ENCODE measurements at places on chromosomes 7 and 10.

DNA sequence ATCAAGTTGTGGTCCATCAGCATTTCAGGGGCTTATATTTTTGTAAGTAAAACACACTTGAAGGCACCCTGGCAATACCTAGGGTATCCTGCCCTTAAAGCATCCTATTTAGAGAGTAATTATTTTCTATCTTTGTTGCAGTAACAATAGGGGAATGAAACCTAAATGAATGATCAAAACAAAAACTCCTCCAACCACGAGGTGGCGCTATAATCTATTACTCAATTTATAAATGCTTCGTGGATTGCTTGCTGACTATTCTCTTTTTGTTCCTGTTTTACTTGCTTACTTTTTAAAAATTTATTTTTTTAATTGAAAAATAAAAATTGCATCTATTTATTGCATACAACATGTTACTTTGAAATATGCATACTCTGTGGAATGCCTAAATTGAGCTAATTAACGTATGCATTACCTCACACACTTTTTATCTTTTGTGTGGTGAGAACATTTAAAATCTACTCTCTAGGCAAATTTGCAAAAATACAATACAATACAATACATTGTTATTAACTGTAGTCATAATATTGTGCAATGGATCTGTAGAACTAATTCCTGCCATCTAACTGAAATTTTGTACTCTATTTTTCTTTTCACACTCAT is 147.7 kb upstream of the BMPER start:
- DNase-seq: peak; percentile 27

DNA sequence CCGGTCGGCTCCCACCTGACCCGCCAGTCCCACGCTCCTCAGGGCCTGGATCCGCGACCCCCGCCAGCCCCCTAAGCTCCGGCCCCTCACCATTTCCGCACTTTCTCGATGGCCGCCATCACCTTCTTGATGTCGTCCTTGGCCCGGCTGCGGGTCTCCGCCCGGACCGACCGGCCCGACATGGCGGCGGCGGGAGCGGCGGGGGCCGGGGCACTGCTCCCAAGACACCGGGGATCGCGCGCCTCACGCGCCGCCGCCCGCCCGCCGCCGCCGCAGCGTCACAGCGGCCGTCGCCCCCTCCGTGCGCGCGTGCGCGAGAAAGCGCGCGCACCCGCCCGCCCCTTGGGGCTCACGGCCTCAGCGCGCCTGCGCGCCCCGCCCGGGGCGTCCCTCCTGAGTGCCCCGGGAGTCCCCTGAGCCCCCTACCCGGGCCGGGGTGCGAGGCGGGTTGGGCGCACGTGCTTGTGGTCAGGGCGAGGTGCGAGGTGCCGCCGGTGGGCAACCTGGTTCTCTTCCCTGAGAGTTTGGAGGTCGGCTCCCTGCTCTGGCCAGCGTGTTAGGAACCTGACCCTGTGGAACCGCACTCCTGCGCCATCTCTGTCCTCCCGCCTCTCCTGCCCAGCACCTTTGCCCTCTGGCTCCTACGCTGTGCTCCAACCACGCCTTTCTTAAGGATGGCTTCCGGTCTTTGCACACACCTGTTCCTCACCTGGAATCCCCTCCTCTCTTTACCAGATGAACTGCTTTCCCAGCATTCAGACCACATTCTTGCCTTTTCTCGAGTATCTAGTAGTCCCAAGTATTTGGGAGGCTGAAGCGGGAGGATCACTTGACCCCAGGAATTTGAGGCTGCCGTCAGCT is at the start of gene BCL7B:
Gene BCL7B (minus strand): TSS at position 294 of the 861 bp plus-strand sequence. CDS start 112 bp downstream, at position 182.
- DNase-seq: peak; percentile 86

GRCh38 chr10:127735723-127736221 is 1.2 kb upstream of the FOXI2 start:
- no peak for DNase-seq

GRCh38 chr7:44242091-44242490 is 41.3 kb downstream of the YKT6 start:
- no peak for DNase-seq

DNA sequence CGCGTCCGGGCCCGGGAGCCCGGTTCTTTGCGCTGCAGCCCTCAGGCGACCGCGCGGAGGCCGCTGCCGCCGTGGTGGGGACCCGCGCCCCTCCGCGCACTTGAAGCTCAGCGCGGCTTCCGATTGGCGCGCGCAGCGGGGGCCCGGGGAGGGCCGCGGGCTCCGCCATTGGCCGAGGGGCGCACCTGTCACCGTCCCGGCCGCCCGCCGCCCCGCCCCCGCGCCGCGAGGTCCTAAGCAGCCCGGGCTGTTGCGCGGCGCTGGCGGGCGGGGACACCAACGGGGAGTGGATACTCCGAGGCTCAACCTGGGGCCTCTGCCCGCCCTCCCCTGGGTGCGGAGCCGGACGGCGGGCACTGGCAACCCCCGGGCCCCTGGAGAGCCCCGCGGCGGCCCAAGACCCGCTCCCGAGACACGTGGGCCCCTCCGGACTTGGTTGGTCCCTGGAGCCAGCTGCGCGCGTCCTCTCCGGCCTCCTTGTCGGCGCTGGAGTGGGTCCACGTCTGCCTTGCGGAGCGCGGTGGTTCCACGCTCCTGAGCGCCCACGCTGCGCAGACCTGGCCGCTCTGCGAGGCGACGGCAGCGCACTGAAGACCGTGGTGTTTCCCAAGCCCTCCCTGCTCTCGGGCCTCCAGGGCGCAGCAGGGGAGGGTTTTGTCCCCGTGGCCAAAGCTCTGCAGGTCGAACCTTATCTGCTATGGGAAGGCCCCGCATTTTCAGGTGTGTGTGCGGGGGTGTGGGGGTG is at the start of gene MNX1:
Gene MNX1 (minus strand): TSS at position 76 of the 745 bp plus-strand sequence. CDS start 313 bp downstream, outside the sequence.
- DNase-seq: peak; percentile 56

- DNase-seq: no peak
Observed at GRCh38 chr10:88507404-88507803, 75.7 kb downstream of the RNLS start.

- DNase-seq: no peak
Observed at GRCh38 chr10:79001082-79001885, 67.5 kb upstream of the ZMIZ1 start.

DNA sequence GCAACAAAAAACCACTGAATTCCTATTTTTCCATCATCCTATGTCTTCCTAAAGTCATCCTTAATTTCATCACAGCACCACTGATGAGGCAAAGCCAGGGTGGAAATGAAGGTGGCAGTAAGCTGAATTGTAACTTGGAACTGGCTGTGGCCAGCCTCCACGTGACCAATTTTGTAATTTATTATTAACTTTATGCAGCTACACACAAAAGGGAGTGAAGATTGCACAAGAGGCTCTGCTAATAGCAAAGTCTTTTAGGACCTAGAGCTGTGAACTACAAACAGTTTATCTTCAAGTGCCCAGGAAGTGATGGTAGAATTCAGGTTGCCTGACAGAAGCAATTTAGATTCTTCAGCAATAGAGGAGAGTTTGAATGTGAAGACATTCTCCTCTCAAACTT is 176.4 kb downstream of the CCDC71L start:
- no peak for DNase-seq

DNA sequence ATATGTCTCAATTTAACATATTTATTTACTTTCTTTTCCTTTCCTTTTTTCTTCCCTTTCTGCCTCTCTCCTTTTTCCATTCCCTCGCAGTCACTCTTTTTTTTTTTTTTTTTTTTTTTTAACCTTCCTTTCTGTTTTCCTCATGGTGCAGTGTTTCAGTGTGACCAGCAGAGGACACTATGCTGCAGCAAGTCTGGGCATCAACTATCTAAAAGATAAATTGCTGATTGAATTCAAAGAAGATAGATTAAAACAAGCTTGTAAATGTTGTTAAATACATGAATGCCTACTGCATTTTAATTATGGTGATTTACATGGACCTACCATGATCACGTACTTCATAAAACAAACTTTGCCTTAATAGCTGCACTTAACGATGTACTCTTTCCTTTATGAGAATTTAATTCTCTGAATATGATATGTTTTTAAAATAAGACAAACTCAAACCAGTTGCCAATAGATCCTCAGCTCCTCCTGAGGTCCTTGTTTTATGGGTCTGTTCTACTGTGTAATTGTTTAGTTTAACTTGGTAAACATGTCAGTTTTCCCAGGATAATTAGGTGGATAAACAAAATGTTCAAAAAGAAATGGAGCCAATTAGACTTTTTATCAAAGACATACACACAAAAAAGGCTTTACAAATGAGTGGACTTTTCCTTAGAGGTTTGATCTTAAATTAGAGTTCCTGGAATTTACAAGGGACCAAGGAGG is 101.0 kb upstream of the AGR3 start:
- DNase-seq: peak; percentile 61

- no peak for DNase-seq
Observed at GRCh38 chr7:7173956-7174632, 8.2 kb upstream of the C1GALT1 start.

- DNase-seq: no peak
Observed at GRCh38 chr7:25830215-25830614, 321.8 kb upstream of the NFE2L3 start.

DNA sequence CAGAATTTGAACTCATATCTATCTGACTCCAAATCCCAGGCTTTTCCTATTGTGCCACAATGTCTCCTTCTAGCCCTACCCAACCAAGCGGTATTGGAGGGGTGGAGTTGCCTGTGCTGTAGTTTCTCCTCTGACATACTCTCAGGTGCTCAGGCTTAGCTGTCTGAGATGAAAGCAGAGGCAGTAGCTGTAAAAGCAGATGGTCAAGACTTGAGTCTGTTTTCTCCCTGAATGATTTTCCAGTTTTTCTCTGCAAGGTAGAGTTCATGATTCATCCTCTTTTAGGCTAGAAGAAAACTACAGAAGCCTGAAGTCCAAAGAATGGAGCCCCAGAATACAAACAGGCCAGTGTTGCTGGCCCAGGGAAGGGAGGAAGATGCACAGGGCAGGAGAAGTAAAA is 130.0 kb downstream of the PDE1C start:
- DNase-seq: no peak

GRCh38 chr10:124221356-124222317 is 128.2 kb upstream of the CHST15 start:
- DNase-seq: no peak

DNA sequence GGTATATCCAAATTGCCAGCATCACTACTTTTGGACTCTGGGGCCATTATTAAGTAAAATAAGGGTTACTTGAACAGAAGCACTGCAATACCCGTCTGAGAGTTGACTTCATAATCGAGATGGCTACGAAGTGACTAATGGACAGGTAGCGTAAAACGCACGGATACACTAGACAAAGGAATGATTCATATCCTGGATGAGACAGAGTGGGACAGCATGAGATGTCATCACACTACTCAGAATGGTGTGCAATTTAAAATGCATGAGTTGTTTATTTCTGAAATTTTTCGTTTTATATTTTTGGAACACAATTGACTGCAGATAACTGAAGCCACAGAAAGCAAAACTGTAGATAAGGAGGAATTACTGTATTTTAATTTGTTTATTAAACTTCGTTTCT is 421.5 kb upstream of the LRGUK start:
- peak; percentile 38 for DNase-seq

DNA sequence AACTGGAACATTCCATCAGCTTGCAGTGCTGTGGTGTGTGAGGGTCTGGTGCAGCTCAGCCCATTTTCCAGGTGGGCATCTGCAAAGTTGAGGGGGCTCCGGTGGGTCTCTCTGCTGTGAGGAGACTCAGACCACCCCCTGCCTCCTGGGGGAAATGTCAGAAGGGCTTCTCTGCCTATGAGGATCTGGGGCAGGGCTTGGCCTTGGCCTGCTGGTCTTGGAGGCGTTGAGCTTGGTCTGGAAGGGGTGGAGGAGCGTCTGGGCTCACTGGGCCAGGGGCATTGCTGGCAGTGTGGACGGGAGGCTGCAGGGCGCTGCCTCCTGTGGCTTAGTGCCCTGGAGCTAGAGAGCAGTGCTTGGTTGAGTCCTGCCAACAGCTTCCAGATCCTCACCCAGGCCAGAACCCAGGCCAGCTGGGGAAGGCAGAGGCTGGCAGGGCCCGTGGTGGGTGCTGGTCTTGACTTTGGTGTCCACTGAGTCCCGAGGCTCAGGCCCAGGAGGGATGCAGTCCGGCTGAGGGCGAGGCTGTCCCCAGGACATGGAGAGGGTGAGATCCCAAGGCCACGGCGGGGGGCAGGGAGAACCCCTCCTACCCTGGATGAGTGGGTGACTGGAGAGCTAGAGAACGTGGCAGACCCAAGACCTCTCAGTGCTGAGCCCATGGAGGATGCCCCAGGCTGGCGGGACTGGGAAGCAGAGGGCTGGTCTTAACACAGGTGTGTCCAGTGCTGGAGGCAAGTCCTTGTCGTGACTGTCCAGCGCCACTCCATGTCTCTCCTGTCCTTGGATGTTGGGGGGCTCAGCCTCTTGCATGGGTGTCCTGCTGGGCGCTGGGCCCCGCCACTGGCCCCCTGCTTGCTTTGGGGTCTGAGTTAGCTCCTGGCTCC is 2.8 kb downstream of the SPRN start:
- no peak for DNase-seq

DNA sequence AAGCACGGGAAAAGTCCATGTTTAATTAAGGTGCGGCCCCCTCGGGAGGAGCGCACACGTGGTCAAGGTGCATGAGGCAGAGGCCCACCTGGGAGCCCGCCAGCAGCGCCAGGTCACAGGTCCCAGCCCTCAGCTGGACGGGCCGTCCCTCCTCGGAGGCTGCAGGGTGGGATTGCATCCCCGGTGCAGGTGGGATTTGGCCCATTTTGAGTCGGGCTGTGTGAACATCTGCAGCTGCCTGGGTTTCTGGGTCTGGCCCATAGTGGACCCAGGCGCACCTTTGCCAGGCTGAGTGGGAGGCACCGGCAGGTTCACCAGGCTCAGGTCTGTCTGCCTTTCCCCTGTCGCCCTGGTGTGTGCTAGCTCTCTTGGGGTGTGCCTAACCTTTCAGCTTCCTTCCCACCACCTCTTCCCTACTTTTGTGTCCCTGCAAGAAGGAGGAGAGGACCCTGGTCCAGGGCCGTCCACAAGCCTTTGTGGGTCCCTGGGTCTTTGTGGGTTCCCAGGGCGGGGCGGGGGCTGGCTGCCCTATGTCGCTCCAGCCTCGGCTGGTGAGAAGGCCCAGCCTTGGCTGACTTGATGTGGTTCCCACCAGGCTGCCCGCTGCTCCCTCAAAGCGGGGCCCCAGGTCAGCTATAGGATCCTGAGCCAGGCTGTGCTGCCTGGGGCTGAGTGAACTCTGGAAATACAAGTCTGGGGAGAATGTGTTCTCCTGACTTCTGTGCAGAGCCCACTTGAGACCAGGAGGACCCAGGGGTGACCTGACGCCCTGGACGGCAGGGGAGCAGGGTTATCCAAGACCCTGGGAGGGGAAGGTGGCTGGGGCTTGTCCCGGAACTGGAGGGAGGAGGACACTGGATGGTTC is 186.7 kb upstream of the SHH start:
- DNase-seq: no peak

DNA sequence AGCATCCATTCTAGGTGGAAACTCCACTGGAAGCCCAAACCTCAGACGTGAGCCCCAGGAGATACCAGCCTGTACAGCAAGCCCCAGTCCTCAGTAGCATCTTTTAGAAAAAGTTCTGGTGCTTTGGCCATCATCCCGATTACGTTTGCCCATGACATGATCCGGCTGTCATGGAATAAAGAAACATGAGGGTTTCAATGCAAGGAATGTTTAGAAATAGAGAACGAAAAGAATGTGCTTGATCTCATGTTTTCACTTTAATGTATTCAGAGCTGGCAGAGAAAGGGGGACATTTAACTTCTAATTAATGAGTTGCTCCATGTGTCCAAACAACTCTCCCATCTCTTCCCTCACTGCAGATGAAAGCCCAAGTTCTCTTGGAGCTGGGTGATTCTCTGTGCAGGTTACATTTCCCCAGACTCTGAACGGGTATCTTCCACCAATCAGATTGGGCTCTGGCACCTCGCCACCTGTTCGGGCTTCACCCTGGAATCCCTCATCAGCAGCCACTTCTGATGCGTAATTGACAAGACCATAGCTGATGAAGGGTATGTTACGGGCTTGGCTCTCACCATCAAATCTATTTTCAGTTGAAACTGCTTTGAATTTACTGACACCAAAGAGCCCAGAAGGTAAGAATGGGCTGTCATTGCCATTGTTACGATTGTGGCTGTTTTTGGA is 165.3 kb downstream of the PLXNA4 start:
- DNase-seq: no peak
